Activated naive CD8-positive, alpha-beta T cell treated with anti-CD3 and anti-CD28 coated beads for 36 hours (primary cell): ENCODE measurements at places on chromosomes 7 and 10. TPM values are rescaled to one million over a fixed set of nuclear protein-coding genes. Genes with fewer than 3 reads are reported as not detected.

ABCC2 gene
- total RNA-seq = 0.99 TPM

LRRC4 gene
- total RNA-seq = not detected

PRRT4 gene
- 0.27 TPM for total RNA-seq

NUPR2 gene
- not detected for total RNA-seq

SMKR1 gene
- total RNA-seq = 4.1 TPM

MMP21 gene
- not detected for total RNA-seq

GRCh38 chr10:102152545-102152890 lies 329 bp downstream of the NOLC1 start:
- peak; percentile 49 for DNase-seq

- DNase-seq = no peak
These were observed 277.8 kb upstream of the NEBL start for GRCh38 chr10:21174715-21175495.

DNA sequence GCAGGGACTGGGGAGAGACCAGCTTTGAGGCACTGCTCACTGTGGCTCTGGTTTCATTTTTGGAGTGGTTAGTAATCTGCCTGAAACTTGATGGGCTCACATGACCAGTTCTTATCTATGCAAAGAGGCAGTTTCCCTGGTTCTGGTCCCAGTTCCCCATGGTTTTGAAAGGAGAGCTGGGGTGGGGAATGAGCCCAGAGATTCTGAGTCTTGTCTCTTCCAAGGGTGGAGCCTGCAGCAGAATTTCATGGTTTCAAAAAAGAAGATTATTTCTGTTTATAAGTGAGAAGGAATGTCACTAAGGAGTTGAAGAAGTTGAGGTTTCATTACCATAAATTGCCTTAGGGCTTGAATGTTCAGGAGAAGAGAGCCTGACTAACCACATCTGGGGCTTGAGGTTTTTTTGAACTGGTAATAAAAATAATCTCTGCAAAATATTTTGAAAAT lies 190.2 kb upstream of the HABP2 start:
- DNase-seq = no peak

- no peak for DNase-seq
These were observed 14.2 kb upstream of the HPS1 start for GRCh38 chr10:98460837-98461499.

GRCh38 chr7:1593091-1593866 lies 23.4 kb upstream of the PSMG3 start:
- DNase-seq = peak; percentile 29

- no peak for DNase-seq
These were observed 429.6 kb downstream of the AUTS2 start for GRCh38 chr7:70027867-70028266.

- DNase-seq = no peak
These were observed 15.7 kb upstream of the CYREN start for GRCh38 chr7:135186261-135186540.

DNA sequence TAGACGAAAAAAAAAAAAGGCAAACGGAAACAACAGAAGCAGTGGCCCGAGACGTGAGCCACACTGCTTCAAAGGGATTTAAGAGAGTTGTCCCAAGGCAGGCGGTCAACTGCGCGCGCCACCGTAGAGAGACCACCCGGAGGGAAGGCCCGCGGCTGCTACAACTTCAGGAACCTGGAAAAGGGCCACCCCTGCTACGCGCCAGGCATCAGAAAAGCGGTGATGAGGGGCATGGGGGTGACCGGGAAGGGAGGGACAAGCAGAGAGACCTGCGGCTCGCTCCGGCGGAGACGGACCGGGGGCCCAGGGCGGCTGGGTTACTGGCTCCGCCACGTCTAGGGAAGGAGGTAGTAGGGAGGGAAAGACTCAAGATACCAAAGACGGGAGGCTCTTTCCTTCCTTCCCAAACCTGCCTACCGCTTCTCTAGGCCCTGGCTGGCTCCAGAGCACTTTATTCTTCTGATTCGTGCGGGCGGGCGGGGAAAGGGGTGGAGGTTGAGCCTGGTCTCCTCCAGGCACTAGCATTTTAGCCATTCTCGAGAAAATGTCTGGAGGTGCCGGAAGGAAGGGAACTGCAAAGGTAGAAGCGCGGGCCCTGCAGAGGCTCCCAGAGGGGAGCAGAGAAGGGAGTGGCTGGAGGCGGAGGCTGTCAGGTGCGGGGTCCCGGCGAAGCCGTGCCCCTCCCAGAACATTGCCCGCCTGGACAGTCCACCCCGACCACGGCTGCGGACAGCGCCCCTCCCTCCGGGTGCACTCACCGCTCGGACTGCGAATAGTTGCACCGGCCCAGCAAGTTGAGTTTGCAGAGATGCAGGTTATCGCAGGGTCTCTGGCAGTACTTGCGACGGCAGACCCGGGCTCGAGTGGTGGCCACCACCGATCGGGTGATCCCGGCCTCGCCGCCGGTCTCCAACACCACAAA lies 993 bp downstream of the ZC3HAV1 start:
- no peak for DNase-seq

- DNase-seq = peak; percentile 8
These were observed 80.4 kb upstream of the GRB10 start for GRCh38 chr7:50863053-50863452.

DNA sequence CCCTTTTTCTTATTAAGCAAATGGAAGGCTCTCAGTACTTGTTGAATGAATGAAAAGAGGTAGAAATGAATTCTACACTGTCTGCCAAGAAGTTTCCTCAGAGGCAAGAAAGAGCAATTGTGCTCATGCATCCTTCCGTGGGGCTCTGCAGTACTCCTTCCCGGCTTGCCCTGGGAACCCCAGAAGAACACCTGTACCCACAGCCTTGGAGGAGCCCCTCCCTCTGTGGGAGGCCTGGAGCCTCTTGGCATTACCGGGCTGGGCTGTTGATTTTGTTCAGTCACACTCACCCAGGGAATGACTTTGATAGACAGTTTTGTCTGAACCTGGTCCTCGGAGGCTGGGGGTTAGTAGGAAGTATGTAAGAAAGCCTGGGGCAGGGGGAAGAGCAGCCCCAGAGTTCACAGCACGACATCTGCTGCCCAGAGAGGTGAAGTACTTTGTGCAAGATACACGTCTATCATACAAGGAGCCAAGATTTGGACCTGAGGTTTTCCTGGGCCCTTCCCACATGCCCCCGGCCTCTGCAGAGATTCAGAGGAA lies 134.8 kb upstream of the GDF10 start:
- no peak for DNase-seq

- DNase-seq = peak; percentile 7
These were observed 118.5 kb downstream of the VTI1A start for GRCh38 chr10:112565434-112566053.

DNA sequence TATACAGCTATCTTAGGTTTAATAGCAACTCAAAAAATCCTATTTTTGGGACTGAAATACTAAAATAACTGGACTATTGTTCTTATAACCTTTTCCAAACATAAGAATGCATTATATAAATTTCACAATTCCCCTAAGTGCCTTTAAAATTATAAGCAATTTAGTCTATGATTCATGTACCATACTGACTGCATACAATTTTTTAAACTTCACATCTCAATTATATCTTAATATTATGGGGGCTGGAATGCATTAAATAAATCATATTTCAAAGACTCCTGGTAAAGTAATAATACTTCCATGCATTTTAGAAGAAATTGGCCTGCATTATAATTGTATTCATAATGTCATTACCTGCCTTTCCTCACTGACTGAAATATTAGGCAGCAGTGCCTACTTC lies 144.6 kb downstream of the CHCHD3 start:
- DNase-seq = no peak
